ENCODE measurements at places on chromosomes 12 and 14.

- no peak for DNase-seq
Observed at GRCh38 chr12:27463511-27464219, 17.1 kb downstream of the SMCO2 start.

- DNase-seq, result no peak
Observed at GRCh38 chr14:36996133-36996856, 176.1 kb downstream of the SLC25A21 start.

- no peak for DNase-seq
Observed at GRCh38 chr12:3035815-3036702, 41.1 kb upstream of the TSPAN9 start.

DNA sequence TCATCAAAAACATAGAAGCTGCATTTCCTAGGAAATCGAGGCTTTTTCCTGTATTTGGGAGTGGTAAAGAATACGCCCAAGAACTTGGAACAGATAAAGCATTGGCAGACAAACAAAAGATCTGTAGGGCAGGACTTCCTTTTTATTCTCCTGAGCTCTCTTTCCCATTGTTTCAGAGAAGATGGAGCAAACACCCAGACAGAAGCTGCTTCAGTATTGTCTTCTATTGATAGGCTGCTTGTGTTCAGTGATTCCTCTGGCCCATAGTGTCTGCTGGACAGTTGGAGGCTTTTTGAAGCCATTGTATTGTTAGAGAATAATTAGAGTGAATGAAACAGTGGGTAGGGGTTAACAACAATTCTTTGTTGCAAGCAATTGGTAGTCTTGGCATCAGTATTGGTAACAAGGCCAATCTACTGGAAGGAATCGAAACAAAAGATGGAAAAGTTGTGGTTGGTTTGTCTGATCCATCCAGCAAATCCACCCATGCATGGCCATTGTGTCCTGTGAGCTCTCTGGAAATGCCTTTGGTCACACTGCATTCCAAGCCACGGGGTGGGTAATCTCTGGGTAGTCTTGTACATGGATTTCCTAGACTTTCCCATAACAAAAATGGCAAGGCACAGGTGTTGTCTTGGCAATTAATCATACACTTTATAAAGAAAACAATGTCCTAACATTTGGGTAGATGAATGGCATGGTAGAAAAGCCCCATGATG lies 424.8 kb downstream of the RAD51B start:
- no peak for DNase-seq

DNA sequence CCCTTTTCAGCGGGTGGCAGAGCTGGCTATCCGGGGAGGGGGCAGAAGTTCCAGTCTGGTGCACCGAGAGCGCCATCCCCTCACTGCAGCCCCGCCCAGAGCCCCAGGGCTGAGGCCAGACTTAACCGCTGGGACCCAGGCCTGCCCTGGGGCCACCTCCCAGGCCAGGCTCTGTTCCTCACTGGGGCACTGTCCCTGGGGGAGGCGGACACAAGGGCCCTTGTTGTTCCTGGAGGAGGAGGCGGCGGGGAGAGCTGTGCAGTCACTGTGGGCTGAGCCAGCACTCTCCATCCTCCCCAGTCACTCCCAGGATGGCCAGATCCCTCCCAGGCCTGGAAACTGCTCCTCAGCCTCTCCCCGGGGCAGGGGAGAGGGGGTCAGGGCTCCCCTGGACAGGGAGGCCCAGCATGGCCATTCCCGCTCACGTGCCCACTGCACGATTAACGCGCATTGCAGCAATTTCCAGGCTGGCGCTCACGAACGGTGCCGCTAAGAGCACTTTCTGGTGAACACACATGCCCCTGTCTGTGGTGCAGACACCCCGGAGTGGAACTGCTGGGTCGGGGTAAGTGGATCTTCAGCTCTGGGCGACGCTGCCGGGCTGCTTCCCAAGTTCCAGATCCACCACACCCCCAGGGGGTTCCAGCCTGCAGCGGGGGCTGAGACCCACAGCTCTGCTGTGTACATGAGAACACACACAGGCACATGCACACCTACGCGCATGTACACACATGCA lies 89.8 kb upstream of the SFSWAP start:
- no peak for DNase-seq
